ENCODE measurements at places on chromosomes 16 and 17.

GRCh38 chr17:29640413-29640812, 17.7 kb upstream of the CORO6 start:
- DNase-seq: no peak

GRCh38 chr16:87298857-87299465, 18.2 kb downstream of the C16orf95 start:
- DNase-seq: no peak

DNA sequence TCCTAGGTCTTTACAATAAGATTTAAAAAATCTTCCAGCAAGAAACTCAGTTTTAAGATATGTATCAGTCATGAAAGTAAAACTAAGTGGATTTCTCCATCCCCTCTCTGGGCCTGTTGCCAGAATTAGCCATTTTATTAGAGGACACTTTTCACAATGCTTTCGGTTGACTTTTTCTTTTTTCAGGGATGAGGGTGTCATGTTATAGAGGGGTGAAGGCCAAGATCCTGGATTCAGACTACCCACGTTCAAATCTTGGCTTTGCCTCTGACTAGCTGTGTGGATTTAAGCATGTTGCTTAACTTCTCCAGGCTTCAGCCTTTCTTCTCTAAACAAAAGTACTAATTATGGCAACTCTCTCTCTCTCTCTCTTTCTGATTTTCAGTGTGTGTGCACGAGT, 111.7 kb upstream of the COX10 start:
- DNase-seq: no peak

- no peak for DNase-seq
These were observed 122.3 kb downstream of the ZFHX3 start for GRCh38 chr16:72925631-72925979.

DNA sequence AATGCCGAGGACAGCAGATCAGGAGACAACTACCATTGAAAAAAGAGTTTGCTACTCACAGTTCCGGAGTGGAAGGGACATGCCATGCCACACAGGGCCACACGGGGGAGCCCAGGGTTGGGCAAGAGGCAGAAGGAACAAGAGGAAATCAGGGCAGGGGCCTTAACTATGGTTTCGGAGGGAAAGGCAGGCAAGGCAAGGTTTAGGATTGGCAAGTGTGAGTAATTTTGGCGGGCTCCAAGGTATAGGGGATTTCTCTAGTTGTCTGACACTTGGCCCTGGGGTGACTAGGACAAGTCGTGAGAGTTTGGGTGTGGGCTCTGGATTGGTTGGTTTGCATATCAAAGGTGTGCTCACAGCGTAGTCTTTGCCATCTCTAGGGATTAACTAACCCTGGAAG, 27.0 kb upstream of the NTN1 start:
- peak; percentile 51 for DNase-seq

- no peak for DNase-seq
These were observed 8.7 kb downstream of the FAM234A start for GRCh38 chr16:243348-243747.

DNA sequence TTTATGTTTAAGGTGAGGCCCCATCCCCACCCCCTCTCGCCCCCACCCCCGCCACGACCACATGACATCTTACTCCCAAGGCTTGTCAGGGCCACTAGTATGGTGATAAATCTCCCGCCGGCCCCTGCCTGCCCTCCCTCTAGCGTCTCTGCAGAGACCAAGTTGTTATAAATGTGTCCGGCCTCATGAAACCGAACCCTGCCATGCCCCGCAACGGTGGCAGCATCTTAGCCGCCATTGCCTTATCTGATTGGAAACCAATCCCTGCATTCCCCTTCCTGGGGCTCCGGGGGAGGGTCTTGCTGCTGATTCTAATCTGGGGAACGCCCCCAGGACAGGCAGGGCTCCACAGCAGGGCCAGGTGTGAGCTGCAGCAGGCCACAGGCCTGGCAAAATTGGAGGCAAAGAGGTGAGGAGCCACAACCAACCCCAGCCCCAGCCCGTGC, 352.4 kb downstream of the C16orf95 start:
- no peak for DNase-seq

- no peak for DNase-seq
These were observed 82.6 kb downstream of the CDK5R1 start for GRCh38 chr17:32569171-32570080.

DNA sequence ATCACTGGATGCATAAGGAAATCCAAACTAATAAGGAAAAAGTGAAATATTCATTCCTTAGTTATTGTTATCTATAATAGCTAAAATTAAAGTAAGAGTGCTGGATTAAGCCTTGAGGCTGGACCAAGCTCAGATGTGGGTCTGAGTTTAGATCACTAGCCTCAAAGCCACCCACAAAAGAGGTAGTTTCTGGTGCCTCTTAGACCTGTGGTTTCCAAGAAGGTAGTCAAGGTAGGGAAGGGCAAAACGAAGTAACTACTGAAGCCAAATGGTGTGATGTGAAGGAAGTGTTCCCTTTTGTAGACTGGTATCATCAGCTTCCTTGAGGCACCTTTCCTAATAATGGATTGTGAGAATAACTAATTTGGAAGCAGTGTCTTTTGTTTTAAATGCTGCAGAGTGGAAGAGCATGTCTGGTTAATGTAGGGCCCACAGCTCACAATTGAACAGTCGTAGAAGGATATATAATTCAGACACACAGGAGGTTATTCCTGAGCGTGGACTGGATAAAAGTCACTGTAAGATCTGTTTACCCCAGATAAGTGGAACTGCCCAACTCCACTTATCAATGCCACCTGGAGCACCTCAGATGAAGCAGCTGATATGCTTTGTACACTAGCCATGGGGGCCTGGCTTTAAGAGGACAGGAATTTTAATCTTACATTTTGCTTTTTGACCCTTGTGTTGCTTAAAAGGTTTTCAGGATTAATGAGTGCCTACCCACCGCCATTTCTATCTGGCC, 31.7 kb upstream of the LCMT1 start:
- no peak for DNase-seq

DNA sequence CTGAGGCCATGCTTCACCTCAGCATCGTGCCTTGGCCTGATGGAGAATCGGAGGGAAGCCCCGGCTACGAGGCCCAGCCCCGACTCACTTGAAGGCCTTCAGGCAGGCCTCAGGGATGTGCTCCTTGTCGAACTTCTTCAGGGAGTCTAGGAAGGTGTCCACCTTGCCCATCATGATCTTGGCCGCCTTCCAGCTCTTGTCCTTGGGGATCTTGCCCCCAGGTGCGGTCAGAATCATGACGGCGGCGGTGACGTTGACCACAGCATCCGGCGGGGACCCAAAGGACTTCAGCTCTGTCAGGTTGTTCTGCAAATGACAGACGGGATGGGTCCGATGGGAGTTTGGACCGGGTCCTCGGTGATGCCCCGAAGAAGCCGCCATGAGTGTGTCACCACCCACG, 81.2 kb downstream of the PGS1 start:
- DNase-seq: no peak

DNA sequence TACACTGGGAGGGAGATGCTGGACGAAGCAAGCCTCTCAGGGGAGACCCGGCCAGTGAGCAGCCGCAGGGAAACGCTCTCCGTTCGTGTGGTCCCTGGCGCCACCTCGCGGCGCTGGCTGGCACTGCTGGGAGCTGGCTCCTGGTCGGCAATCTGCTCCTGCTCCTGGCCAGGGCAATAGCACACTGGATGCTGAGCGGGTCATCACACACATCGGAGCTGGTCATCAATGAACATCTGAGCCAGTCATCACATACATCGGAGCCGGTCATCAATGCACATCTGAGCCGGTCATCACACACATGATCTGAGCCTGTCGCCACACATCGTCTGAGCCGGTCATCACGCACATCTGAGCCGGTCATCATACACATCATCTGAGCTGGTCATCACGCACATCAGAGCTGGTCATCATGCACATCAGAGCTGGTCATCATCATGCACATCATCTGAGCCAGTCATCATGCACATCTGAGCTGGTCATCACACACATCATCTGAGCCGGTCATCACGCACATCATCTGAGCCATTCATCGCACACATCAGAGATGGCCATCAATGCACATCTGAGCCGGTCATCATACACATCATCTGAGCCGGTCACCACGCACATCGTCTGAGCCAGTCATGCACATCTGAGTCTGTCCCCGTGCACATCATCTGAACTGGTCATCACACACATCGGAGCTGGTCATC, 217.3 kb downstream of the RBFOX3 start:
- peak; percentile 52 for DNase-seq

GRCh38 chr17:4215882-4216570, 47.8 kb downstream of the ANKFY1 start:
- no peak for DNase-seq
